ENCODE measurements at places on chromosomes 4 and X.

DNA sequence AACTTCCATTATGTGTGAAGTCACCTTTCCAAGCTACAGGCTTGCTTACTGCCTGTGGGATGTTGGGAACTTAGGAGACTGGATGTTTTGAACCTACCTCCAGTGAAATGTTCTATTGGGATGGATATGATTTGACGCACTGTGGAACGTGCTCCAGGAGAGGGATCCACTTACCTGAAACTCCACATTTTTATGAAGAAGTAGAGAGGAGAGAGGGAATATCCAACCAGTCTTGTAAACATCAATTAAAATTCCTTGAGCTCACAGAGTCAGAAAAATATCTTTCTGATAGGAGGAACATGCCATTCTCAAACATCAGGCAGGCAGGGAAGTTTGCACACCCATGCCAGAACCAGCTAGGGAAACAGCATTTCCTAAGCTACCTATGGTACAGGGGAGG lies 91.1 kb upstream of the MAOA start:
- DNase-seq = no peak

GRCh38 chr4:126223784-126224407 lies 909.1 kb downstream of the FAT4 start:
- peak; percentile 9 for DNase-seq

DNA sequence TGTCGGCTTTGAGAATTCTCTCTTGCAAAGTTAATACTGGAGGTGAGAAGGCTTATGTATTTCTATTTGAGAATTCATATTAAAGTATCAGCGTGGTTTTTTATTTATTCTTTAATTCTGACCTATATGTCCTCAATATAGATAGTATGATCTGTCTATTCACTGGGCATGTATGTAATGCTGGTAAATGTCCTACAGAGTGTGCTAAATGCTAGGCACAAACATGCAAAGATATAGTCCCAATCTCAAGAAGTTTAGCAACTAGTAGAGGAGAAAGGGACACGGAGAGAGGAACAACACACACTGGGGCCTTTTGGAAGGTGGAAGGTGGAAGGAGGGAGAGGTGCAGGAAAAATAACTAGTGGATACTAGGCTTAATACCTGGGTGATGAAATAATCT lies 11.0 kb upstream of the BMPR1B start:
- DNase-seq = no peak

DNA sequence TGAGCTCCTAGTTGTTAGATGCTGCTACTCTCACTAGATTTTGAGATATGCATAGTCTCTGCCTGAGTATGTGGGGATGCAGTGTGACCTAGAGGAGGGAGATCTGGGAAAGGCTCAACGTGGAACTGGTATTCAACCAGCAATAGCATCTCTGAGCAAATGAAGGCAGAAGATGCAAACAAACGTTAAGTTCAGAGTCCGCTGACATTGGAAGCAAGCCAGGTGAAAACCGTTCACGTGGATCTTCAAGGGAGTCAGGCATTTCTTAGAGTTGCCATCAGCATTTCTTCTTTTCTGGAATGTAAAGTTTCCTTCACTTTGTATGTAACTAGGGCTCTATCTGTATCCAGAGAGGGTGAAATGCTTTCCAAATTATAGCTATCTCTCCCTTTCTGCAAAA lies 59.9 kb downstream of the C4orf51 start:
- no peak for DNase-seq

- DNase-seq = no peak
Observed at GRCh38 chr4:158094413-158095134, 78.3 kb downstream of the GASK1B start.

DNA sequence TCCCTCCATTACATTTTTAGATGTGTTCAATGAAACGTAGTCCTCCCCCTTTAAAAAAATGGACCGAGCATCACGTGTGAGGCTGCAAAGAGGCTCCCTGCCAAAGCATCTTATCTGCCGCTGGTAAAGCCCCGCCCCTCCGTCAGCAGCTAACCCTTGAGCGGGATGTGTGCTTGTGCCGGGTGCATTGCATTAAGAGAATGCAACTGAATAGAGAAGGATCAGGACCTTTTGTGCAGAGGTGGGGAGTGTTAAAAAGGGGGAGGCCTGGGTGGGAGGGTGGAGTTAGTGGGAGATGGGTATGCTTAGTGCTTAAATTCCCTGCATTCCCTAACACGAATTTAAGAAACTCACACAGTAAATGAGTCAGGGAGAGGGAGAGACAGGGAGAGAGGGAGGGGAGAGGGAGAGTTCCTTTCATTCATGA lies 66.0 kb downstream of the TBL1X start:
- no peak for DNase-seq

GRCh38 chr4:68673143-68673542 lies 2.7 kb upstream of the UGT2B15 start:
- peak; percentile 2 for DNase-seq

GRCh38 chr4:108024878-108025165 lies 35.1 kb downstream of the HADH start:
- DNase-seq = no peak

- DNase-seq = no peak
Observed at GRCh38 chrX:152847281-152847680, 16.4 kb downstream of the NSDHL start.

DNA sequence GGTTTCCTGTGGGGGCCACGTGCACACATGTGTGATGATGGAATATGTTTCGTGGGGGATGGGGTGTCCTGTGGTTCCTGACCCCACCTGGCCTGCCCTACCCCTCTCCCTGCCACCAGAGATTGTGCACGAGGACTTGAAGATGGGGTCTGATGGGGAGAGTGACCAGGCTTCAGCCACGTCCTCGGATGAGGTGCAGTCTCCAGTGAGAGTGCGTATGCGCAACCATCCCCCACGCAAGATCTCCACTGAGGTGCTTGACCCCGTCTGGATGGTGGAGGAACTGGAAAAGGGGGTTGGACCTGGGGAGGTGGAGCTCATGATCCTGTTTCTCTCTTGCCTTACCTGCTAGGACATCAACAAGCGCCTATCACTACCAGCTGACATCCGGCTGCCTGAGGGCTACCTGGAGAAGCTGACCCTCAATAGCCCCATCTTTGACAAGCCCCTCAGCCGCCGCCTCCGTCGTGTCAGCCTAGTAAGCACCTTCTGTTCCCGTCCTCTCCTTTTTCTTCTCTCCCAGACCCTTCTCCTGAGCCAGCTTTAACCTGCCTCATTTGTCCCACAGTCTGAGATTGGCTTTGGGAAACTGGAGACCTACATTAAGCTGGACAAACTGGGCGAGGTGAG lies 5.9 kb downstream of the CDK16 start:
- DNase-seq = no peak

DNA sequence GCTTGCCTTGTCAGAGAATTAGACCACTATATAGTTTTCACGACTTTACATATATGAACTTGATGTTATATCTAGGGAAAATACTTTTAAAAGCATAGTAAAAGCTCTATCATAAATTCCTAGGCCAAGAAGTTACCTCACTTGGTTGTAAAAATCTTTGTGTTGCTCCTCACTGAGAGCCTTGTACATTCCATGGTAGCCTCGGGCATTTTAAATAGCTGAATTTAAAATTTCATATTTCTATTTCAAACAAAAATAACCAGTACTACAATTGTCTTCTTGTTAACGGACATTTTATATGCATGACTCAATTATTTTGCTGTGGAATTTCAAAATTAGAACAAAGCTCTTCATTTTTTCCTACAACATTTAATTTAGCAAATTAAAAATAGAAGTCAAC lies 107.6 kb downstream of the MID1 start:
- no peak for DNase-seq

DNA sequence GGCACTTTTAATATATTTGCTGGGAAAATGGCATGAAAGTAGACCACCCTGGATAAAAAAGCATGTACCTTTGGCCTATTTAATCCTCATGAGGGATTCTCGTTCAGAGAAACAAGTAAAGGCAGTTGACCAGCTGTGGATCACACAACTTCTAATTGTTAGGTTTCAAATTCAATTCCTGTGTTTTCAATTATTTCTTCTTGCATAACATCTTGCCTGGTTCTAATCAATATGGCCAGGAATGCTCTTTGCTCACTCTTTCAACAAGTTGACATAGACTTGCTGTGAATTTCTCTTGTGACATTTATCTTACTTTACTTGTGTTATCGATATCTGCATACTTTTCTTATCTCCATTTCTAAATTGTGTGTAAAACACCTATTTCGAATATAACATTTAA lies 211.8 kb downstream of the SLC7A11 start:
- DNase-seq = no peak

- DNase-seq = no peak
Observed at GRCh38 chr4:79164907-79165610, 160.8 kb downstream of the NAA11 start.

DNA sequence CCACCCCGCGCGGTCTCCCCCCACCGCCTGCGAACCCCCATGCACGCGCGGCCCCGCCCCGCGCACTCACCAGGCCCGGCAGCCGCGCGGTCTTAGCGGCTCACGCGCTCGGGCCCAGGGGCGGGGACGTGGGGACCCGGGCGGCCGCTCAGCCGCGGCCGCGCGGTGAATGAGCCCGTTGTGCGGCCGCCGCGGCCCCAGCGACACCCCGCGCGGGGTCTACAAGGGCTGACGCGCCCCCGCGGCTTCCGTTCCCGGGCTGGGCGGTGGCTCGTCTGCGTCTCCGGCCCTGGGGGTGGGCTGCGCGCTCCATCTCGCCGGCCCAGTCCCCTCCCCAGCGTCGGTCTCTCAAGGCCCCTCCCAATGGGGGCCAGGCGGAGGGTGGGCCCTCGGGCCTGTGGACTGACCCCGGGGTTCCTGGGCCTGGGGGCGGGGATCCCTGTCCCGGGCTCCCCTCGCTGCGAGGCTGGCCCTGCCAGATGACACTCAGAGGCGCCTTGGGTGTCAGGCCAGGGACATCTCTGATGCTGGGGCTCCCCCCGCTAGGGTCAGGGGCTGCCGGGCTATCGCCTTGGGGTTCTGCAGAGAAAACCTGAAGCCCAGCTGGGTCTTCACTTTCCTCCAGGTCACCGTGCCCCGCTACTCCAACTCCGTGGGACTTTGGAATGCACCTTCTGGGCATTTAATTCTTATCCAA lies 4.3 kb upstream of the SLC26A1 start:
- no peak for DNase-seq

DNA sequence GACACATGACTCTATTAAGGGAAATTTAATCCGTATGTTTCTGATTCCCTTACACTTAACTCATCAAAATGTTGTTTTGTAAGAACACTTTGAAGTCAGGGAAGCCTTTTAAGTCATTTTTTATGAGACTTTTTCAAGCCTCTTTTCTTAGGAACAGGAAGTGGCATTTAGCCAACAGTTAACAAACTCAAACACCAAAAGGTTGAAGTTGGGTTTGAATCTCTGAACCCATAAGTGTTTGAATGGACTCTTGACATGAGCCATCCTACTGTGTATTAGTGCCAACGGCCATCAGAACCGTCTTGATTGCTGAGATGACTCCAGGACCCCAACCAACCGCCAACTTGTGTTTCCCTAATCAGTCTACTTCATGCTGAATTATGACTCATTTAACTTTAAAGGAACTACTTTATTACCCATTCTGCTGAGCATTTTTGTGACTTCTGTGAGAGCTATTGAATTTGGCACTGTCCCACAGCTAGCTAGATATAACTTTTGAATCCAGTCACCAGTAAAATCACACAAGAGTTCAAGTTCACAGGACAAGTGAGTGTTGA lies 209.1 kb upstream of the FAT1 start:
- no peak for DNase-seq

DNA sequence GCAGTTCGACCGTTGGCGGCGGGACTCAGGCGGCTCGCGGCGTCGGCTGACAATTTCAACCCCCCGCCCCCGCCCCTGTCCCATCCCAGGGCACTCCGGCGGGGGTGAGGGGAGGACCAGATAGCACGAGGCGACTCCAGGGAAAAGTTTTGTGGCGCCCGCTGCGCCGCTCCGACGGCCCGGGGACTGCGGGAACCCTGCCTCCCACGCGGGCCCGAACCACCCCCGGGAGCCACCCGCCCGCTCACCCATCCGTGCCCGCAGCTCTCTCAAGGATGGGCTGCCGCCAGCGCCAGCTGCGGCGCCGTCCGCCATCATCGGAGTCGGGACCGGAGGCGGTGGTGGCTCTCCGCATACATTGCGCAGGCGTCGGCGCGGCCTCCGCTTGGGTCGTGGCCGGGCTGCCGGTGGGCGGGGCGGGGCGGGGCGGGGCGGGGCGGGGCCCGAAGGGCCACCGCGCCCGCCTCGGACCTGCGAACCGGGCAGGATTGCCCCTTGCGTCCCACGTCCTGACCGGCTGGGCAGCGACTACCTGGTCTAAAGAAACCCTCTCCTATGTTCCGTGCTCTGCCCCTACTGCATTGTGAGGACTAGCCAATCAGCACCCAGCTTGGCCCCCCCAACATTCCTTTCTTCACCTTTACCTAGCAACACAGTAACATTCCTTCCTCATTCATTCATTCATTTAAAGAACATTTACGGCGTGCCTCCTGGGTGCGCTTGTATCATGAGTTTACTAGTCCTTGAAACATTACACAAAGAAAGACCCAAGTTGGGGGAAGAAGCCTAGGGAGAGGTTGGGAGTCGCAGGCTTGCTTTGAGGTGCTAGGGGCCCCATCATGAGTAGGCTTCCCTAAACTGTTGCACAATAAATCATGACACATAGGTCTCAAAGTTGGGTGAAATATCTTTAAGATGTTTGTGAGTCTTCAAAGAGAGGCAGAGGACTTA lies at the start of gene MAP7D3:
MAP7D3 (minus strand) TSS at position 360 of the 951 bp plus-strand sequence; CDS start at position 318, 42 bp downstream.
- peak; percentile 78 for DNase-seq

DNA sequence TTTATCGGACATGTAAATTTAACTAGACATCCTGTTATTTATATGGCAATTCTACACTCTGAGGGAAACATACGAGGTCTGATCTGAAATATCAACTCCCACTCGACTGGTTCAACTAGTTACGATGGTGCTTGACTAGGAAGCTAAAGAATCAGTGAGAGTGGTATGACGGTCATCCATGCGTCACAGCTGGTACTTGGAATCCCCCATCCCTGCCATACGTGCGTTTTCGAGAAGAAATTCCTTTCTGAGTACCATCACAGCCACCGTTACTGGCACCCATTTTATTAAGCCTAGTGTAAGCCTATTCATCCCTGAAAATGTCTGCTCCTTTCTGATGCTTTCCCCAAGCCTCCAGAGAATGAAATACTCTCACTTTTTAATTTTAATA lies 695 bp upstream of the PIGA start:
- DNase-seq = no peak

DNA sequence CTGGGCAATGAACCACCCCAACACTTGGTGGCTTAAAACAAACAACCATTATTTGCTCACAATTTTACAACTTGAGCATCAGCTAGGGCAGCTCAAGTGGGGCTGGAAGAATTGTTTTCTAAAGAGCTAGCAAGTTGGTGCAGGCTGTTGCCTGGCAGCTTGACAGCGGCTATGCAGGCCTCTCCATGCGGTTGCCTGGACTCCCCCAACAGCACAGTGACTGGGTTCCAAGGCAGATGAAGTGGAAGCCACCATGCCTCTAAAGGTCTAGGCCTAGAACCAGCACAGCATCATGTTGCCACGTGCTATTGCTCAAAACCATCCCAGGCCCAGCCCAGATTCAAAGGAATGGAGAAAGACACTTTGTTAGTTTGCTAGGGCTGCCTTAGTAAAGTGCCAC lies 114.8 kb downstream of the BCOR start:
- DNase-seq = no peak

GRCh38 chr4:129326571-129327460 lies 230.9 kb downstream of the C4orf33 start:
- no peak for DNase-seq

GRCh38 chr4:137200322-137200721 lies 332.0 kb downstream of the PCDH18 start:
- DNase-seq = no peak
